ENCODE measurements at places on chromosomes 5 and 9.
A peak's percentile ranks its signal among the peaks of the same experiment; 100 is the strongest.

- DNase-seq, result no peak
Observed at GRCh38 chr9:31153250-31153840, 1231.1 kb upstream of the ACO1 start.

DNA sequence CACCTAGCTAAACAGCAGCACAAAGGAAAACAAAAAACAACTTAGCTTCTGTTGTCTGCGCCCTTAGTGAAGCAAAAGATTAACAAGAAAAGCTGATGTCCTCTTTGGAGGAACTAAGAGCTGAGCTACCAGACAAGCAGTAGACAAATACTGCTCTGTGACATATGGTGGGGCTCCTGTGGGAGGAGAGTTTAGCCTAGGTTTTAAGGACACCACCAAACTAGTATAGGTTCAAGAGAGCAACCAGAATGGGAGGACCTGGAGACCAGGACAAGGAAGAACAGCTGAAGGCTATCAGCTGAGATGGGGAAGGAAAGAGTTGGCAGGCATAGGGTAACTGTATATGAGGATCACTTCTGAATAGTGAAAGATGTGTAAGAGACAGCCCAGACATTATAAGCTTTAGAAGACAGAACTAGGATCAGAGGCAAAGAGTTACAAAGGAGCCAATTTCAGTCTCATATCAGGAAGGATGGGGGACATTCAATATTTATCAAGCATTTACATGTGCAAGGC is 27.2 kb downstream of the FBXW2 start:
- no peak for DNase-seq

GRCh38 chr5:171801839-171802238 is 16.2 kb downstream of the SMIM23 start:
- no peak for DNase-seq

DNA sequence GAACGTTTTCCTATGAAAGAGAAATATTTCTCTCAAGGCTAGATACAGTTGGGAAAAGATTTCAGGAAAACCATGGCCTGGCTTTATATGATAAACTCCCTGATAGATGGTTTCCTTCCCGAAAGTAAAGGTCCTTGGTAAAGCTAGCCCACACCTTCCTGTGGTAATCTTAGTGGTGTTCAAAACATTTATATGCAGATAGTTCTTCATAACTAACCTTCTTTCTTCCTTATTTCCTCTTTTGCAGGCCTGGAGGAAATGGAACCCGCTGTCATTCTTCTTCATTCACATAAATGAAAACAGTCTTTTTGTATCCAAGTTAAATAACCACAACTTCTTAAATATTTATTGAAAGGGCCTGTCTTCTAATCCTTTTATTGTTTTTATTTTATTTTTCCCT is 474.0 kb upstream of the ACTBL2 start:
- no peak for DNase-seq

- peak; percentile 46 for DNase-seq
Observed at GRCh38 chr5:76715736-76716455, at the start of gene F2R. F2R (plus strand) TSS chr5:76716126; CDS start chr5:76716308, 182 bp downstream.

- no peak for DNase-seq
Observed at GRCh38 chr9:126661521-126662251, 48.0 kb downstream of the LMX1B start.

- DNase-seq, result no peak
Observed at GRCh38 chr9:114499528-114499927, 5.7 kb downstream of the WHRN start.

DNA sequence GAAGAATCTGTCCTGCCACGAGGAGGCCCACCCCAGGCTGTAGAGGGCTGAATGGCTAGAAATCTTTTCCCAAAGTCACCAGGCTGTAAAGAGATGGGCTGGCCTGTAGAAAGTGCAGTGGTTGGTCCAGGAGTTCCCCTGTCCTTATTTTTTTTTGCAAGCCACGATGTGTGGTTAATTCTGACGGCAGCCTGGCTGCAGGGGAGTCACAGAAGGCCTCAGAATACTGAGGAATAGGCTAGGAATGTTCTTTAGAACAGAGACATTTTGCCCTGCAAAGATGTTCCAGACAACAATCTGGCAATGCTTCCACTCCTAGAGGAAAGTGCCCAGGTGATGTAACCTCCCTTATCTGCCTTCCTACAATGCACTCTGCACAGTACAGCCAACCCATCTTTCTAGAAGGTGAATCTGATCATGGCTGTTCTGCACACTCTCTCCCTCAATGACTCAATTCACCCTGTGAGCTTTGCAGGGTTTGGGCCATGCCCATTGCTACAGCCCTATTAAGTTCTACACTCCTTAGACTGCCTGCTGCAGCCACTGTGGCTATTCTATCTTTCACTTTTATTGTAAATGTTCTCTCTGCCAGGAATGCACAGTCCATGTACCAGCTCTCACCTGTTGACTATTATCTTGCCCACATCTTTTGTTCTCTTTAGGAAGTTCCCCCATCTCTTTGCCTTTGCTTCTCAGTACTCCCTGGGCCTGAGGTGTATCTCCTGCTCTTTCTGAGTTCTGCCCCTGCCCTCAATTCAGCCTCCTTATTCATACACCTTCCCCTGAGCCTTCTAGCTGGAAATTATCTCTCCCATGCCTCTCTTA is 377.8 kb upstream of the CLINT1 start:
- DNase-seq, result no peak

- DNase-seq, result no peak
Observed at GRCh38 chr9:27537027-27537435, 7.4 kb upstream of the MOB3B start.

Measured in stimulated activated CD4-positive, alpha-beta T cell treated with anti-CD3 and anti-CD28 coated beads, Interleukin-15, amount 100 ng/mL, for 48 hours (primary cell).